ENCODE measurements at places on chromosomes 5 and 9.

DNA sequence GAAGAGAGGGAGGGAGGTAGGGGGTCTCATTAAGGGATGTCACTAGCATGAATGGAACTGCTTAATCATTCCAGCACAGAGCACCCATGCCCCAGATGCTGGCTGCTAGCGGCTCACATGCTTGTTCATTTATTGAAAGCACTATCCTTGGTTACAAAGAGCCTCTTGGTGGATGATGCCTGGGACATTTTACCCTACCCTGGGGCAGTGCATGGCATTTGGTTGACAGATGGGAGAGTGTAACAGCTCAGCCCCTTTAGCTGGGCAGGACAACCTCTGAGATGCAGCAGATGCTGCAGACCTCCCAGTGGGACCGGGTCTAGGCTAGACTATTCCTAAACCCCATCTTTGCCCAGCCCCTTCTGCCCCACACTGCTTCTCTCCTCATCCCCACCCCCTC is 46.9 kb upstream of the TCERG1 start:
- DNase-seq, result no peak

DNA sequence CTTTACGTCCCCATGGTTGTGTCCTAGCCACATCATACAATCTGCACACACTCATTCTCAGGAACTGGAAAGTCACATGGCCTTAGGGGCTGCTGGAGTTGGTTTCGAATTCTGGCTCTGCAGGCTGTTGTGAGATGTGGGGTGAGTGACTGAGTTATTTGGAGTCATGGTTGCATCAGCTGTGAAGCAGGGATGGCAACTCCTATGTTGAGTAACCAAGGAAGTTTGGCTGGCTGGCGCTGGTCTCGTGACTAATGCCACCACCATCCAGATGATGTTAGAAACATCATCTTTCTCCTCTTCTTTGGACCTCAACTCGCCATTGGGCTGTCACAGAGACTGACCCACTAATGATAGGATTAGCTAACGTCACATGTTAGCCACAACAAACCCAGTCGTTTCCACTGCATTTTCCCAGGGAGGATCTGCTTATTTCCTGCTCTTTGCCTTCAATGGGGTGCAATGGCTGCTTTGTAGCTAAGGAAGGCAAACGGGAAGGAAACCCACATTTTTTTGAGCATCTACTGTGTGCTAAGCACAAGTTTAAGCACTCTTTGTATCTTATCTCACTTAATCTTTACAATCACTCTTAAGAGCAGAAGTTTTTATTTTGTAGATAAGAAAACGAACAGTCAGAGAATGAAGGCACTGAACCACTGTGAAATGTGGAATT is 78.1 kb upstream of the UBTD2 start:
- no peak for DNase-seq

DNA sequence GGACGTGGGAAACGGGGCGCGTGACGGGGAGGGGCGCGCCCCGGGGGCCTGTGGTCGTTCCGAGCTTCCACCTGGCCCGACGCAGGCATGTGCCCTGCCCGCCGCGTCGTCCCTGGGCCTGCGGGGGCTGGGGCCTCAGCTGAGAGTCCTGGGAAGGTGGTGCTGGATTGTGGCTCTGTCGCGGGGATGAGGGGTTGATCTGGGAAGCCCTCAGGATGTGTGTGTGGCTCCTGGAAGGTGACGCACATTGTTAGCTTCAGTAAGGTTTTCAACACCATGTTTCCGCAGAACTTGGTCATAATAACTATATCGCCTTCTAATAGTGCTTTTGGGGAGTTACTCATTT is 589.1 kb downstream of the MTRR start:
- DNase-seq, result peak; percentile 15

- no peak for DNase-seq
Observed at GRCh38 chr5:127922603-127923002, 161.0 kb upstream of the SLC12A2 start.

- DNase-seq, result no peak
Observed at GRCh38 chr9:128193469-128194096, 2.2 kb upstream of the CIZ1 start.

DNA sequence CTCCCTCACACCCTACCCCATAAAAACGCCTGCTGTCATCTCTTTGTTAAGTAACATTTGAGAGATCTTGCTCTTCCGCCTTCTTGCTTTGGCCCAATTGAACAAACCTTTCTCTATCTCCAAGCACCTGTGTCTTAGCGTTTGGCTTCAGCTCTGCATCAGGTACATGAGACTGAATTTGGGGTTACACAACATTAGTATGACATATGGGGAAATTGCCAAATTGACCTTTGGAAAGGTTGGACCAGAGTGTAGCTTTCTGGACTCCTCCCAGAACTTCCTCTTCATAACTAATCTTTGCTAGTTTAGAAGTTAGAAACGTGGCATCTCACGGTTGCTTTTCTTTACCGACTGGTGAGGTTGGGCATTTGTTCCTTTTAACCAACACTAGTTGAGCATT is 3.5 kb upstream of the EXOSC3 start:
- no peak for DNase-seq

- DNase-seq, result no peak
Observed at GRCh38 chr9:134648701-134649530, 7.3 kb downstream of the COL5A1 start.

DNA sequence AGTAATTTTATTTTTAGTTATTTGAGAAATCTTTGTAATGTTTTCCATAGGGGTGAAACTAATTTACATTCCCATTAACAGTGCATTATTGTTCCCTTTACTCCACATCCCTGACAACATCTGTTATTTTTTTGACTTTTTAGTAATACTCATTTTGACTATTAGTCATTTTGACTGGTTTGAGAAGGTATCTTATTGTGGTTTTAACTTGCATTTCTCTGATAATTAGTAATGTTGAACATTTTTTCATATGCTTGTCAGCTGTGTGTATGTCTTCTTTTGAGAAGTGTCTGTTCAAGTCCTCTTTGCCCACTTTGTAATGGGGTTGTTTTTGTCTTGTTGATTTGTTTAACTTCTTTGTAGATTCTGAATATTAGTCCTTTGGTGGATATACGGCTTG is 27.5 kb downstream of the CCDC152 start:
- no peak for DNase-seq

- DNase-seq, result no peak
Observed at GRCh38 chr5:135216471-135217343, 182.3 kb downstream of the MACROH2A1 start.

GRCh38 chr9:33157960-33158842 is 8.9 kb downstream of the B4GALT1 start:
- no peak for DNase-seq

GRCh38 chr9:116278326-116278725 is 124.7 kb downstream of the PAPPA start:
- DNase-seq, result no peak

DNA sequence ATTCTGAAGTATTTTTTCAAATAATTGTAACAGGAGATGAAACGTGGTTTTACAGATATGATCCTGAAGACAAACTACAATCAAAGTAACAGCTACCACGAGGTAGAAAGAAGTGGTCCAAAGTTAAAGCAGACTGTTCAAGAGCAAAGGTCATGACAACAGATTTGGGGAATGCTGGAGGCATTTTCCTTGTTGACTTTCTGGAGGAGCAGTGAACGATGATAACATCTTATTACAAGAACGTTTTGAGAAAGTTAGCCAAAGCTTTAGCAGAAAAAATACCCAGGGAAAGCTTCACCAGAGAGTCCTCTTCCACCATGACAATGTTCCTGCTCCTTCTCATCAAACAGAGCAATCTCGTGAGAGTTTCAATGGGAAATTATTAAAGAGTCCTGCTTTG is 145.4 kb upstream of the NREP start:
- no peak for DNase-seq

DNA sequence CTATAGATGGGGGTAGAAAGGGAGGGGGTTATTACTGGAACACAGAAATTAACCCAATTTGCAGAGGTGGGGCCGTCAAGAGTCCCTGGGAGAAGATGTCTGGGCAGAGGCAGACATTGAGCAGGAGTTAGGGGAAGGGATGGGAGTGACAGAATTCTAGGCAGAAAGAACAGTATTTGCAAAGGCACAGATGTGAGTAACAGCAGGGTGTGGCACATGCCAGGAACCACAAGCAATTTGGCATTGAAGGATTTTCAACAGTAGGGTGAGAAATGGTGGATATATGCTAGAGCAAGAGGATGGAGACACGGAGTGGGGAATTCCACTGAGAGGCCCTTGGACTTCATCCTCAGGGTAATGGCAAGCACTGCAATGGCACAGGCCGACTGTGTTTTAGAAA is 71.6 kb upstream of the FRRS1L start:
- no peak for DNase-seq

DNA sequence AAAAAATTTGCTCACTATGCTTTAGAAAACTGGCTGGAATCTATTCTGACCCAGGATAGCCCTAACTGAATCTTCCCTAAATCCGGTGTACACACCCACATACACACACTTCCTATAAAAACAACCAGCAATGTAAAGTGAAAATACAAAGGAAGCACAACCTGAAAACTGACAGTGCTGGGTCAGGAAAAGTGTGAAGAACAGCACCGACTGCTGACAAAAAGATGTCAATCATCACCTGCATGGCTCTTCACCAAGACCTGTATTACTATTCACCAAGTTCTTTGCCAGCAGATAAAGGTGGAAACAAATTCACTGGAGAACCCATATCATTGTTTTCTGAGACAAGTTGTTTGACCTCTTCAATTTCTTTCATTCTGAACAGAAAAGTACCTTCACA is 293.8 kb upstream of the GRAMD2B start:
- DNase-seq, result no peak

DNA sequence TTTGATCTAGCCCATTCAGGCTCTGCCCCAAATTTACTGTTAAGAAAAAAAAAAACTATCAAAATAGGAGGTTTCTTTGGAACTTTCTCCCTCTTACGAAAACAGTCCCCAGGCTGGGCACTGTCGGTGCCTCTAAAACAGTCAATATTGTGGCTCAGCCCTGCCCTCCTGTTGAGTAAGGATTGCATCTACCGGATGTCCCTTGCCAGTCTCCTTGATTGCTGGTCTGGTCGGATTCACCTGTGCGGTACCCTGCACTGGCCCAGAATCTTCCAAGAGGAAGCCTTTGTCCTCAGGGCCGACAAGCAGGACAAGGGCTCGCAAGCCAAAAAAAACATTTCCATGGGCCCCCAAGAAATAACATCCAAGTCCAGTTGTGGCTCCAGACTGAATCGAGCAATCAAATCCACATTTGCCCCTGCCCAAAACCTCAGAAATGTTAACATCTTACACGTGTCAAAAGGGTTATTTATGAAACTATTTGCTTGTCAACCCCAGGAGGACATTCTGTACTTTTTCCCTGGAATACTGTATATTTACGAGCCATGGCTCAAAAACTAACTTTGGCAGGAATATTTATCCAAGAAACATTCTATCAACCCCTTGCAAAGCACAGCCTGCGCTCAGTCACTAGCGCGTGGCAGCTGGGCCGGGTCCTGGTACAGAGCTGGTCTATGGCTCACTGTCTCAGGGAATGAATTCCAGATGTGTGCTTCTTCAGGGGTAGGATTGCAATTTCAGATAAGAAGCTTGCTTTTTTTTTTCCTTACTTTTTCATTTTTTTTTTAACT is 129.2 kb upstream of the ADRA1B start:
- DNase-seq, result no peak

- DNase-seq, result no peak
Observed at GRCh38 chr9:109498195-109499092, at the start of gene PTPN3. PTPN3 (minus strand) TSS chr9:109498307; CDS start chr9:109463434, 34,873 bp downstream.

DNA sequence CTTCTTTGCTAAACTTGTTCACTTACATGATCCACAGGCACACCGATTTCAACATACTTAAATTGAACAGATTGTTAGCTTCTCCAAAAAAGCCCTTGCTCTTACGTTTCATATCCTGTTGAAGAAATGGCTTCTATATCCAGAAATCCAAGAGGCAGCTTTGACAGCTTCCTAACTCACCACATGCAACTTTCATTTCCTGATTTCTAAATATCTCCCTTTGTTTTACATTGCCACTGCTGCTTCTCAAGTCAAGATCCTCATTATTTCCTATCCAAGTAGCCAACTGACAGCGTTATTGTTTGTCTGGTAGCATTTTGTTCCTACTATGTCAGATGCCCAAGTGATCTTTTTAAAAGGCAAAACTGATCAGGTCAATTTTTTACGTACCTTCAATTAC is 913.2 kb upstream of the TYRP1 start:
- no peak for DNase-seq

- DNase-seq, result no peak
Observed at GRCh38 chr5:10268100-10268499, 18.0 kb downstream of the CCT5 start.

DNA sequence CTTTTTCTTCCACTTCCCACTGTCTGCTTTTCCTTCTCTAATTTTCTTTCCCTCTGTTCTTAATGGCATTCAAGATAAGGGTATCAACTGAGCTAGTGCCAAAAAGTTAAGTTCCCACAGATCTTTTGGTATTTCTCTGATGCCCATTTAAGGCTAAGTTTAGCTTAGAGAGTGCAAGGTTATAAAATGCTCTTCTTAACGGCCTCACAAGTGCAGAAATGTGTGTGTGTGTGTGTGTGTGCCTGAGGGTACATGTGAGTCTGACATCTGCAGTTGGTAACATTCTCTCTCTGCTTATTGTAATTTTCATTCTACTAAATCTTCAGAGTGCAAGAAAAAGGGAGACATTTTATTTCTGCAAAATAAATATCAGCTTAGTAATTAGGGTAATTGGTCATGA is 24.2 kb downstream of the FBN2 start:
- no peak for DNase-seq

DNA sequence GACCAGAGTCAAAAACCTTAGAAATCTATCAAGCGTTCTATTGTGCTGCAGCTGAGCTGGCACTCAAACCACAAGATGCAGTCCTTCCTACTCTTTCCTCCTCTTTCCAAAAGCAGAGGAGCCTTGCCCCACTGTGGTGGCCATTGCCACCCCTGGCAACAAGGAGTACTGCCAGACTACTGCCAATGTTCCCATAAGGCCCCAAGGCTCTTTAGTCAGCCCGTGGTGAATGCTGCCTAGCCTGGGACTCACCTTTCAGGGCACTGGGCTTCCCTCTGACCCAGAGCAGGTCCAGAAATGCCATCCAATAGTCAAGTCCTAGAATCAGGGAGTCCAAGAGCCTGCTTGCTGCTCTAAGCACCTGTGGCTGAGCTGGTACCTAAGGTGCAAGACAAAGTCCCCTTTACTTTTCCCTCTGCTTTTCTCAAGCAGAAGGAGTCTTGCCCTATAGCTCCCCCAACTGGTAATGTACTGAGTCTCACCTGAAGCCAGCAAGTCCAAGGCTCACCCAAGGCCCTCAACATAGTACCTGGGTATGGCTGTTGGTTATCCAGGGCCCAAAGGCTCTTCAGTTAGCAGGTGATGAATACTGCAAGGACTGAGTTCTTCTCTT is 219.4 kb downstream of the ATPSCKMT start:
- DNase-seq, result peak; percentile 27

DNA sequence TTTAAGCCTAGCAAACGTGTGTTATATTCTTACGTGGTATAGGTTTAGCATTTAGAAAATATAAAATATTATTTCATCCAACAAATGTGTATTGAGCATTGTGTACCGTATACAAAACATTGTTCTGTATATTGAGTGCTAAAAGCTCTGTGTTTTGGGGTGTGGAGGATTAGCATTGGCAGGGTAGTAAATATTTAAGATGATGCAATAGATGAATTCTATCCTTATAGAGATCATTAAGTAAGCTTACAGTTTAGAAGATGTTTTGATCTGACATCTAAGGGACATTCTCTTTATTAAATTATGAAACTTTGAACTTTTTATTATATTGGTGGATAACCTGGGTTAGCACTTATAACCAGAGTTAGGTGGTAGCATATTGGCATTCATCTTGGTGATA is 48.5 kb upstream of the GLIPR2 start:
- DNase-seq, result no peak

- no peak for DNase-seq
Observed at GRCh38 chr9:87111010-87111409, 163.7 kb upstream of the GAS1 start.
